Eye (tissue), 1 donor: ENCODE measurements at places on chromosomes 6 and 20.

GRCh38 chr6:28747631-28748157 is 176.1 kb downstream of the TRIM27 start:
- DNase-seq, result no peak

DNA sequence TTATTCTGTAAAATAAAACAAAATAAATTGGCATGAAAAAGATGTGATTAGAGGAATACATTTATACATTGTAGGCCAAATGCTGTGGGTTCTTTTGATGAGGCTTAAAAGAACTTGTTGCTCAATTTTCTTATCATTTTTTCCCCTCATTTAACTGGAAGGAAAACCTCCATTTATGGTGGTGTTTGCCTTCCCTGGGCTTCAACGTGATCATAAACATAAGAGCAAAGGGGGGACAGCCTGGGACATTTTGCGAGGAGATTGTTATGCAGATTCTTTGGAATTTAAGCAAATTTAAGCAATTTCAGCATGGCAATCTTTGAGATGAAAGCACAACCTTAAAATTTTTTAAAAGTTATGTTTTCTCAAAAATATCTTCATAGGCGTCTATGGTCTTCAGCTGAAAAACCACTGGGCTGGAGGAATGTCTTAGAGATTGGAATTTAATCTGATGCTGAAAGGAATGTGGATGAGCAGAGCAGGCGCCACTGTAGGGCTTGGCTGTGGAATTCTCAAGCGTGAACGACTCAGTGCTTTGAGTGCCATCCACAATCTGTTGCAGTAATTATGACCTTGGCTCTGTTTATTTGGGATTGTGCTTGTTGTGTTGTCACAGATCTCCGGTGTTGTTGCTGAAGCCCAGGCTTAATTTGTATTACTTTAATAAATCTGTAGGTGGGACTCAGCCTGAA is 149.4 kb upstream of the MLIP start:
- DNase-seq, result peak; percentile 41

DNA sequence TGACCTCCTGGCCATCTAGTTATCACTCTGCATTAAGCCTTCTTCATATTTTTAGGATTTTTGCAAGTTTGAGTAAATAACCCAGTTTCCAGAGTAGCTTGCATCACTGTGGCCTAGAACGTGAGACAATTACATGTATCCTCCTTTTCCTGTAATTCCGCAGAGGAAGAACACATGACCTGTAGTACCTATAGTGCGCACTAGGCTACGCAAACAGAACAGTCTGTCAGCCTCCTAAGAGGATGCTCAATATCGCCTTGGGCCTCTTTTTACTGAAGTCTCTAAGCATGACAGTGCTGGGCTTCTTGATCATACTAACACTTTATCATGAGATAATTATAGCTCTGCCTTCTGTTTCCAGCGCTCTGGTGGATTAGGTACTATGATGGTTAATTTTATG is 20.2 kb upstream of the NR2E1 start:
- DNase-seq, result no peak

- no peak for DNase-seq
Measured at GRCh38 chr6:92922216-92922806, 497.0 kb downstream of the EPHA7 start.

DNA sequence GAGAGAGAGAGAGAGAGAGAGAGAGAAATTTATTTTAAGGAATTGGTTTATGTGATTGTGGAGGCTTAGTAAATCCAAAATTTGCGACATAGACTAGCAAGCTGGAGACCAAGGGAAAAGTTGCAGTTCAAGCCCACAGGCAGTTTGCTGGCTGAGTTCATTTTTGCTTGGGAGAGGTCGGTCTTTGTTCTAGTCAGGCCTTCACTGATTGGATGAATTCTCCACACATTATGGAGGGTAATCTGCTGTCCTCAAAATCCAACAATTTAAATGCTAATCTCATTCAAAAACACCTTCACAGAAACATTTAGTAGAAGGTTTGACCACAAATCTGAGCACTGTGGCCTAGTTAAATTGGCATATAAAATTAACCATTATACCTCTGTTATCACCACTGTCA is 439.6 kb downstream of the EPM2A start:
- DNase-seq, result no peak
